ENCODE measurements at places on chromosomes 4 and X. TPM values are rescaled to one million over a fixed set of nuclear protein-coding genes. Genes with fewer than 3 reads are reported as not detected.

- DNase-seq = no peak
- no peaks in the 10 kb centered on the region for H3K27me3 ChIP-seq
- no peaks in the 10 kb centered on the region for H3K36me3 ChIP-seq
- H3K4me1 ChIP-seq = no peaks in the 10 kb centered on the region
These were observed 258.1 kb upstream of the NEIL3 start for GRCh38 chr4:177051473-177052060.

DNA sequence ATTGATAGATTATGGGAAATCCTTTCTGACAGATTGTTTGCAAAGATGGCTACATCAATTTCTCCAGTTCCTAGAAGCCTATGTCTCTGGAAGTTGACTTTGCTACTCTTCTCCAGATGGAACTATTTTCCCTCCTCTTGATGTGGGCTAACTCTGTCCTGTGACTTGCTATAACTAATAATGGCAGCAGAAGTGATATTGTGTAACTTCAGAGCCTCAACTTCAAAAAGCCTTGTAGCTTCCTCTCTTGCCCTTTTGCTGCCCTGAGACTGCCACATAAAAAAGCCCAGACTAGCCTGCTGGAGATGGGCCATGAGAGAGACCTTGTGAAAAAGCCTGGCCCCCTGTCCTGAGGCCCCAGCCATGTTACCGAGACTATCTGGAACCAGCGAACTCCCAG, 210.7 kb upstream of the SLC7A11 start:
- no peaks in the 10 kb centered on the region for H3K4me1 ChIP-seq
- no peak for DNase-seq
- H3K27ac ChIP-seq = no peak overlapping the region
- H3K4me3 ChIP-seq = no peak overlapping the region

NXT2 gene
- 20.0 TPM for total RNA-seq

FAM236D gene
- total RNA-seq = not detected

GPR50 gene
- total RNA-seq = not detected

- H3K4me1 ChIP-seq = no peaks in the 10 kb centered on the region
- no peak overlapping the region for H3K27ac ChIP-seq
- no peaks in the 10 kb centered on the region for H3K27me3 ChIP-seq
These were observed 379.7 kb downstream of the SPRY1 start for GRCh38 chr4:123776267-123776666.

- no peaks in the 10 kb centered on the region for H3K36me3 ChIP-seq
- no peak for DNase-seq
- H3K27me3 ChIP-seq = no peaks in the 10 kb centered on the region
- H3K27ac ChIP-seq = no peak overlapping the region
These were observed 796.8 kb downstream of the ADGRL3 start for GRCh38 chr4:61996943-61997342.

DNA sequence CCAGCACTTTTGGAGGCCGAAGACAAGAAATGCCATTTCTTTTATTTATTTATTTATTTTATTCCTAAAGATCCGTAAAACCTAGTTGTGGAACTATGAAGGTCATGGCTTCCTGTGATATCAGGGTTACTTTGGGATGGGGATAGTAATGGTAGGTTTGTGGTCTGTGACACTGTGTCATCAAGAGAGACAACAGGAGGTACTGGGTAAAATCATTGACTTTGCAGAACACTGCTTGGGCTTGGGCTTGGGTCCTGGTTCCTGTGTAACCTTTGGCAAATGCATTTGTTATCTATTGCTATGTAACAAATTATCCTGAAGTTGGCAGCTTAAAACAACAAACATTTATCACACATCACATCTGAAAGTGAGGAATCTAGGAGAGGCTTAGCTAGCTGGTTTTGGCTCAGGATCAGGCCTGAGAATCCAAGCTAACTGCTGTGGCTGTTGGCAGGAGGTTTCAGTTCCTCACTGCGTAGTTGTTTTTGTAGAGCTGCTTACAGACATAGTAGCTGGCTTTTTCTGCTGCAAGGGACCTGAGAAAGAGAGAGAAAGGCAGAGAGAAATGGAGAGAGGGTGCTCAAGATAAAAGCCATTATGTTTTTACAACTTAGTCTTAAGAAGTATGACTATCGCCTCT, 576.4 kb upstream of the SLIT2 start:
- H3K36me3 ChIP-seq = no peaks in the 10 kb centered on the region
- H3K27me3 ChIP-seq = no peaks in the 10 kb centered on the region
- no peak overlapping the region for H3K4me3 ChIP-seq
- no peaks in the 10 kb centered on the region for H3K4me1 ChIP-seq

- DNase-seq = no peak
- H3K27me3 ChIP-seq = peaks cover 33% of the 10 kb centered on the region
- no peak overlapping the region for H3K27ac ChIP-seq
- no peaks in the 10 kb centered on the region for H3K36me3 ChIP-seq
- no peaks in the 10 kb centered on the region for H3K4me1 ChIP-seq
These were observed 32.4 kb downstream of the ATP2B3 start for GRCh38 chrX:153549807-153550206.

COL4A5 gene
- 102 TPM for total RNA-seq

DNA sequence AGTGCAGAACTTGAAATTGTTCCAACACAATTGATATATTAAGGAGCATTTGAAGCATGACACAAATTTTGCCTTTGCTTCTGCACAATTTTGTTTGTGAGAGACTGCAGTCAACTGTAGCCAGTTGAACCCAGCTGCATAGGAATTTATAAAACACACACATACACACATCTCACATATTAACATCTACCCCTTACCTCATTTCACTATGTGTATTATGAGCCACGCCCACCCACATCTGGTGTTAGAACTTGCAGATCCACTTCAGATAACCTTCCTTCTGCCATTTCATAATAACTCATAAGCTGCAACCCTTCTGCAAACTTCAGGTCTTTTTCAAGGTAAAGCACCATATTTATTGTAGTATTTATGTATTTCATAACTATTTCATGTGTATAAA, 188.1 kb upstream of the WDFY3 start:
- no peaks in the 10 kb centered on the region for H3K36me3 ChIP-seq
- H3K4me1 ChIP-seq = no peaks in the 10 kb centered on the region
- no peak overlapping the region for H3K4me3 ChIP-seq
- DNase-seq = no peak
- H3K27ac ChIP-seq = no peak overlapping the region

DNA sequence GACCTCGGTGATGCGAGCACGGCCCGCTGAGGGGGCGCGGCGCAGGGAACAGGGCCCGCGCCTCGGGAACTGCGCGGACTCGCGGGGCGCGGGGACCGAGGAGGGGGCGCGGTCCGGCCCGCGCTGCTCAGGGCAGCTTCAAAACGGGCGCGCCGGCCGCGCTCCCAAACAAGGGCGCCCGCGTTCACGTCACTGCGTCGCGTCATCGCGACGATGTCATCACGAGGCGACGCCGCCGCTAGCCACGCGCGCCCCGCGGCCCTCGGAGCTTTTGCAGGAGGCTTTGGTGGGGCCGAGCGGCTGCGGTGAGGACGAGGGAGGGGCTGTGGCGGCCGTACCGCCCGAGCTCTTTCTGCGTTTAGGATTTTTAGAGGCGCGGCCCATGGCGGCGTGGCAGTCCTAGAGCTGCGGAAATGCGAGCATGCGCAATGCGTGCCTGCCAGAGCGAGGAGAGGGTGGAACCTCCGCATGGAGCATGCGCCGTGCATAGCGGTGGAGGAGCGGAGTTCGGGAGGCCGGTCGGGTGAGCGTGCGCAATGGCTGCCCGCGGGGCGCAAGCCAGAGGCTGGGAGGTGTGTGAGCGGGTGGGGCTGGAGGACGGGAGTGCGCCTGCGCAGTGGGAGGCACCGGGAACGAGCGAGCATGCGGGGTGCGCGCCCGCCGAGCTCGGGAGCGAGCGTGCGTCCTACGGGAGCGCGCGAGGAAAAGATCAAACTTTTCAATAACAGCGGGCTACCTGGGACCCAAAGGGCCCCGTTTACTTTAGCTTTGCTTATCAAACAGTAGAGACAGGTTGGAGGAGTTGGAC, at the start of gene PPP2R3B:
Gene PPP2R3B, minus strand, starts transcription at position 140 of the 808 bp plus-strand sequence. CDS start 216 bp downstream, outside the sequence.
- DNase-seq = peak; percentile 83
- H3K27ac ChIP-seq = peak within 1 kb of the TSS; percentile 89
- H3K4me3 ChIP-seq = peak within 1 kb of the TSS; percentile 79
- H3K36me3 ChIP-seq = no peaks in the 10 kb centered on the region
- H3K27me3 ChIP-seq = no peaks in the 10 kb centered on the region

DNA sequence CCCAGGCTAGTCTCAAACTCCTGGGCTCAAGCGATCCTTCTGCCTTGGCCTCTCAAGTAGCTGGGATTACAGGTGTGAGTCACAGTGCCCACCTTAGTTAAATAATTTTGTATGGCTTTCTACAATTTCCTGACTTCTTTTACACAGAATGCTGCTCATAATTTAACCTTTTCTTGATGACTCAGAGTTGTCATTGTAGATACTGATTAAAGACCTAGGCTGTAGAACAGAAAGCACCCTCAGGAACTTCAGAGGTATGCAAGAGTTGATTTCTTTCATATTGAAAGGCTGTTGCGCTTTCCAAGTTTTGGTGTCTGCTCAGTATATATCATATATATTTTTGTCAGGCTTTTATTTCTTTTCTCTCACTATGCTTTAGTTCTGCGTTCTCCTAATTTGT, 21.1 kb upstream of the GPR34 start:
- no peaks in the 10 kb centered on the region for H3K4me1 ChIP-seq
- no peak overlapping the region for H3K4me3 ChIP-seq
- H3K36me3 ChIP-seq = no peaks in the 10 kb centered on the region

IL15 gene
- 4.2 TPM for total RNA-seq

All from PC-9 (cell line).